ENCODE measurements at places on chromosomes 13 and 19.

DNA sequence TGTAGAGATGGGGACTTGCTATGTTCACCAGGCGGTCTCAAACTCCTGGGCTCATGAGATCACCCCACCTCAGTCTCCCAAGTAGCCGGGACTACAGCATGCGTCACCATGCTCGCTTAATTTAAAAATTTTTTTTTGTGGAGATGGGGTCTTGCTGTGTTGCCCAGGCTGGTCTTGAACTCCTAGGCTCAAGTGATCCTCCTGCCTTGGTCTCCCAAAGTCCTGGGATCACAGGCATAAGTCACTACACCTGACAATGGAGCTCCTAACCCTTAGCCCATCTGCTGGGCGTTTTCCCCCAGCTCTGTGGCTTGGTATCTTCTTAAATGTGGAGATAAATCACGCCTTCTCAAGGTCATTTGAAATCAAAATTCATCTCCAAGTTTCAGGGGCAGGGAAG lies 6.3 kb upstream of the ADAMTS10 start:
- DNase-seq, result no peak

GRCh38 chr19:31312009-31312676 lies 37.1 kb downstream of the TSHZ3 start:
- peak; percentile 36 for DNase-seq

- no peak for DNase-seq
These were observed 242.0 kb upstream of the TSHZ3 start for GRCh38 chr19:31591258-31591657.

GRCh38 chr19:17883627-17884410 lies 12.1 kb downstream of the SLC5A5 start:
- DNase-seq, result no peak

DNA sequence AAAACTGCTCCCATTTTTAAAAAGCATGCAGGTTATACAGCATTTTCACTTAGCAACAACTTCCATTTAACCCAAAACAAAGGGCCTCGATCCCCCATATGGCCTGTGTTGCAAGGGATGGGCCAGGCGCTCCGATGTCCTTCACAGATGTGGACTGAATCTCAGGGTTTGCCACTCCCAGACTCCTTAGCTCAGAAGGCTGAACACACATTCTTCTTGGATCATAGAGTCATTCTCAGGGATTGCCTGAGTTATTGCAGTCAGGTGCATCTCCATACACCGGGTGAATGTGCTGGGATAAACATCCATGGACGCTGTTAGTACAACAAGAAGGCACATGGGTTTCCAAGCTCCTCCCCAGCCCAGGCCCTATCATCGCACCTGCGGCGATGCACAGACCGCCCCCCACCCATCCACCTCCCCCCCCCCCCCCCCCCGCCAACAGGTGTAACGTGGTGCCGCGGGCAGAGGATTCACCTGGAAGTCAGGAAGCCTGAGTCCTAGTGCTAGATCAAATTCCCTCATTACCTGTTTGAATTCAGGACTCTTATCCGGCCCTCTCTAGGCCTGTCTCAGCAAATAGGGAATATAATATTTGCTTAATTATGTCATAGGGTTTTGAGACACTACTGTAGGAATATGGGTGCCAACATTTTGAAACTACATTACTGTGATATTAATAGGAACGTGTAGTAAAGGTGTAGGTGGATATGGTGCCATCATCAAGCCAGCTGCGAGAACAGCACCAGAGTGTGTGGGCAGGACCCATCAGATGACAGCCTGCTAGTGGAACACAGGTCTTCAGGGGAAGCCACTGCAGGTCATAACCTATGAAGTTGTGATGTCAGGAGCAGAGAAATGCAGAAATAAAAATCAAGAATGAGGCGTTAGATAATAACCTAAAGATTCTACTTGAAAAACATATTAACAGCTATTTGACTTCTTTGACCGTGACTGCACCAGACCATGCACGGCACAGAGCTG lies 110.9 kb downstream of the SACS start:
- DNase-seq, result no peak

DNA sequence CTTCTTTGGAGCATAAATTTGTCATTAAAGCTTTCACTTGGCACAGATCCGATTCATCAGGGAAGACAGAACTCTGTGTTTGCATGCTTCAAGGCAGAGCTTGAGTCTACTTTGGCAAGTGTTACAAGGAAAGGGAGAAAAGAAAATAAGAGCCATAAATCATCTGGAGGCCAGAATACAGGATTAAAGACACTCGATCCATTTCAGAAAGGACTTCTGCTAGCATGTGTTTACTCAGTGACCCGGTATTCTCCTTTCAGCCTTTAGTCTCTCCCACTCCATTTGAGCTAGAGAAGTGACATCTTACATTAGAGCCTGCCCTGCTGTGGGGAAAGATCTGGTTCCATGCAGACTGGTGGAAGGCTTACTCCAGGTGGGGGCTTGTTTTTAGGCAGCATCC lies 306.4 kb downstream of the KLF5 start:
- DNase-seq, result no peak

GRCh38 chr19:485583-486236 lies 10.6 kb upstream of the MADCAM1 start:
- peak; percentile 74 for DNase-seq

DNA sequence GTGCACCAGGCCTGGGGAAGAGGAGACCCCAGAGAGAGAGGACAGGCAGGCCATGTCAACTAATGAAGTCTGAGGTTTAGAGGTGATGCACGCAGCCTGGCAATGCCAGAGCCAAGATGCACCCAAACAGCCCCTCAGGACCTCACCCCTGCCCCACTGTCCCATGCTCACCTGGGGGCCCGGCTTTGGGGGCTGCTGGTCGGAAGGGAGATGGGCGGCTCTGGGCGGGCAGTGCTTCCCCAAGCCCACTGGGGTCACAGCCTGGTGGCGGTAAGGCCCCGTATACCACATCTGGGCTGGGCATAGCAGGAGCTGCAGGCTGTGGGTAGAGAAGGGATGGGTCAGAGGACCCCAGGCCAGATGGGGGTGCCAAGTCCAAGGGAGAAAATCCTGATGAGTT lies 8.6 kb upstream of the TMEM161A start:
- no peak for DNase-seq

GRCh38 chr13:31012655-31013024 lies 80.2 kb downstream of the TEX26 start:
- DNase-seq, result peak; percentile 56

DNA sequence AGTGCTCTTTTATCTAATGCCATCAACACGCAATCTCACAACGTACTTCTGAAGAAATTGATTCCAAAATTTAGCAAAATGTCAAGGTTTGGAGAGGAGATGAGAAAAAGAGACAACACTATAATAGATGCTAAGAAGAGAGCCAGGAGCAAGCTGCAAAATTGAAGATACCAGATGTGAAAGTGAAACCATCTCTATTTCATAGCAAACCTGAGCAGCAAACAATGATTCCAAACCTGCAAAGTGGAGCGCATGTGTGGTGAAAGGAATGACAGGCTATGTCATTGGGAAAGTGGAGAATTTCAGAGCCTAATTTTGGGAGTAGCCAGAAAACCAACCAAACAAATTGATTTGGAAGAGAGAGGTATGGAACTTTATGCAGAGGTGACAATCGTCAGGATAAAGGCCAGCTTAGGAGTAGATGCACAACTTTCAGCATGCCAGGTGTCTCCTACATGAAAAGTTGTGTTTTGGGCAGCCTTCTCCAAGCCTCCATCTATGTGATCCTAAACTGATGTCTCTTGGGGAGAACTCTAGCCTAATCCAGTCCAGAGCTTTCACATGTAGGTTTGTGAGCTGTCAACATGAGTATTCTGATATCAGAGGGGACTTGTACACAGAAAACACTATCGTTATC lies 158.4 kb upstream of the FNDC3A start:
- DNase-seq, result no peak

DNA sequence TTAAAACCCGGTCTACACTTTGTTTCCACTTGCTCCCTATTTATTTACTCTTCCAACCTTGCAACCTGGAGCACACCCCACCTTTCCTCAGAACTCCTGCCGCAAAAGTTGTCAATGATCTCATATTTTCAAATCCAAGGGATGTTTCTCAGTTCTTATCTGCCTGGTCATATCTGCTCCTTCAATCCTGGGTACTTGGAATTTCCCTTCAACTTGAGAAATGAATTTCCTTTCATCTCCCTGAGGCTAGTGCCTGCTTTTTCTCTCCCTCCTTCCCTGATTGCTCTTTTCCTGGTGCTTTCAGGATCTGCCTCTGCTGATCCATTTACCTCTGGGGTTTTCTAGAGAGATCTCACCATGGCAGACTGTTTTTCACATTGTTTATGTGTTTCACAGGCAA lies 154.8 kb upstream of the IRS2 start:
- DNase-seq, result no peak

- no peak for DNase-seq
These were observed 7.7 kb upstream of the ONECUT3 start for GRCh38 chr19:1745589-1746031.

- no peak for DNase-seq
These were observed 664.9 kb downstream of the PCDH9 start for GRCh38 chr13:66565279-66565678.

- DNase-seq, result no peak
These were observed 715.9 kb upstream of the ATXN8OS start for GRCh38 chr13:69391756-69392155.

- DNase-seq, result no peak
These were observed 387.2 kb downstream of the GPC5 start for GRCh38 chr13:91785431-91786119.

GRCh38 chr13:98103531-98103930 lies 39.4 kb upstream of the FARP1 start:
- peak; percentile 53 for DNase-seq

- DNase-seq, result no peak
These were observed 71.3 kb downstream of the CEBPG start for GRCh38 chr19:33444562-33445441.

All from ELR (cell line).